ENCODE measurements at places on chromosomes 7 and 10.

DNA sequence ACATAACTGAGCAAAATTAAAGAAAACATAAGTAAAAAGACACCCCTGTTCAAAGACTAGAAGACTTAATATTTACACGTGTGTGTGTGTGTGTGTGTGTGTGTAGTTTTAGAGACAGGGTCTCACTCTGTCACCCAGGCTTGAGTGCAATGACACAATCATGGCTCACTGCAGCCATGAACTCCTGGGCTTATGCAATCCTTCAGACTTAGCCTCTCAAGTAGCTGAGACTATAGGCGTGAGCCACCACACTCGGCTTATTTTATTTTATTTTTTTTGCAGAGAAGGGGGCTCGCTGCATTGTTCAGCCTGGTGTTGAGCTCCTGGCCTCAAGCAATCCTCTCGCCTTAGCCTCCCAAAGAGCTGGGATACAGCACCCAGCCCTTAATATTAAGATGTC is 90.3 kb downstream of the JMJD1C start:
- no peak for DNase-seq

GRCh38 chr10:625333-625696 is 64.2 kb downstream of the DIP2C start:
- no peak for DNase-seq

DNA sequence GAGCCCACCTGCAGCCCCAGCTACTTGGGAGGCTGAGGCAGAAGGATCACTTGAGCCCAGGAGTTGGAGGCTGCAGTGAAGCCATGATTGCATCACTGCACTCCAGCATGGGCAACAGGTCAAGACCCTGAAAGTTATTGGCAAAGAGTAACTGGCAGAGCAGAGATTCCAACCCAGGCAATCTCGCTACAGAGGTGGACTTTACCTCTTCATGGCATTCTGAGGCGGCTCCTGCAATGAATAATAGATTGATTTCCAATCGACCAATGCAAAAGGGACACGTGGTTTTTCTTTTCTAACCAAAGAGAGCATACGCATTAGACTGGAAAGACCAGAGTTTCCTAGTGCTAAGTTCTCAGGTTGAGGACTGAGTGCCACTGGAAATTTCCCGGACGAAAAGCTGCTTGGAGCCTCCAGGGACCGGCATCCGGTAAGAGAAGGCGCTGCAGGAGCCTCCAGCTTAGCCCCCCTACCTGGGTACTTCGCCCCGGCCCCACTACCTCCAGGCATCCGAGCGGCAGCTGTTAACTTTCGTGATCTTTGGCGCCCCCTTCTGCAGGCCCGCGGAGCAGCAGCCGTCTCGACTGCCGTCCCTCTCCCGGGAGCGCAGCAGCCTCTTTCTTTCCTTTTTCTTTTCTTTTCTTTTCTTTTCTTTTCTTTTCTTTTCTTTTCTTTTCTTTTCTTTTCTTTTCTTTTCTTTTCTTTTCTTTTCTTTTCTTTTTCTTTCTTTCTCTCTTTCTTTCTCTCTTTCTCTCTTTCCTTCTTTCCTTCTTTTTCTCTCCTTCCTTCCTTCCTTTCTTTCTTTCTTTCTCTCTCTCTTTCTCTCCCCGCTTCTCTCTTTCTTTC is 4.1 kb downstream of the MBLAC1 start:
- DNase-seq, result peak; percentile 90

- DNase-seq, result no peak
These were observed 68.9 kb upstream of the HDAC9 start for GRCh38 chr7:18426564-18427226.

GRCh38 chr10:80275135-80275498 is 14.3 kb downstream of the MAT1A start:
- DNase-seq, result no peak

GRCh38 chr10:9766762-9767161 is 1250.9 kb upstream of the CELF2 start:
- DNase-seq, result no peak

DNA sequence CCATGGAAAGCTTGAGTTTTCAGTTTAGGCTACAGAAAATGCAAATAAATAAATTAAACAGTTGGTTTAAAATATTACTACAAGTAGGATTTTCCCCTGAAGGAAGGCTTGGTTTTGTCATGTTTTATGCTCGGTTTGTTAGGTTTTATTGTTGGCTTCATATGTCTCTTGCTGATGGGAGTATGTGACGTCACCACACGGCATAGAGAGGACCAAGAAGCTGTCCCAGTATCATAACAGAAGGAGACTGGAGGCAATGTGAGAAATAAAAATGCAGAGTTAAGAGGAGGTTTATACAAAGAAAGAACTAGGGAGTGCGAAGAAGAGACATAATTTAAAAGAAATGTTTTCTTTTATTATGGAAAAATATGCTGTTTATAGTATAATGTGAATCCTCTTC is 24.4 kb downstream of the PCDH15 start:
- DNase-seq, result no peak

DNA sequence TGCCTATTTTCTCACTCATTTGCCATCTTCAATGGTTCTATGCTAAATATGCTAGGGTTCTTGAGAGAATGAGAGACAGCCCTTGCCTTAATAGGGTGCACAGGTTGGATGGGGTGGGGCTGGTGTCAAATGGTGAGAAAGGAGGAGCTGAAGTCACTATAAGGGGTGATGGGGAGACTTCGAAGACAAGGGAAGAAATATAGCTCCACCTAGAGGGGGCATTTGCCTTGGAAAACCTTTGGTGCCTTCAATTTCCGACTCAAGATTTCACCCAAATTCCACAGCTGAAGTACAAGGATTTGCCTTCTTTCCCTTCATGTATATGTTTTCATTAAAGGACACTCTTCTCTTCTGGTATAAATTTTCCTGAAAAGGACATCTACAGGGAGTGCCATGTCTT is 5.6 kb downstream of the PTN start:
- DNase-seq, result no peak

GRCh38 chr10:82150123-82150900 is 275.3 kb downstream of the NRG3 start:
- DNase-seq, result no peak

DNA sequence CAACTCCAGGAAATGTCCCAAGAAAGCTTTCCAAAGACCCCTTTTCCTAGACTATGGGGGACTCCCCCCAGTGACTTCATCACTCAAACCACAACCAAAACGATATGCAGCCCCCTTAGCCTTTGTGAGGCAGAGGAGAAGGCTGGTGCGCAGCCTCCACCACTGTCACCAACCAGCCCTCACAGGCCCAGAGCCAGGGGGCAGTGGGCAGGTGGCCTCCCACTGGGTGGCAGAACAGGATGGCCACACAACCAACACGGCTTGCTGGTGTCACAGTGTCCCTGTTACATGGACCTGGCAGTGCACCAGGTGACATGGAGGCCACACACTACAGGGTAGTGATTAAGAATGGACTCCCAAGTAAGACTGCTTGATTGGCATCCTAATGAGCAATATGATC is 172.0 kb downstream of the PLXNA4 start:
- DNase-seq, result no peak

DNA sequence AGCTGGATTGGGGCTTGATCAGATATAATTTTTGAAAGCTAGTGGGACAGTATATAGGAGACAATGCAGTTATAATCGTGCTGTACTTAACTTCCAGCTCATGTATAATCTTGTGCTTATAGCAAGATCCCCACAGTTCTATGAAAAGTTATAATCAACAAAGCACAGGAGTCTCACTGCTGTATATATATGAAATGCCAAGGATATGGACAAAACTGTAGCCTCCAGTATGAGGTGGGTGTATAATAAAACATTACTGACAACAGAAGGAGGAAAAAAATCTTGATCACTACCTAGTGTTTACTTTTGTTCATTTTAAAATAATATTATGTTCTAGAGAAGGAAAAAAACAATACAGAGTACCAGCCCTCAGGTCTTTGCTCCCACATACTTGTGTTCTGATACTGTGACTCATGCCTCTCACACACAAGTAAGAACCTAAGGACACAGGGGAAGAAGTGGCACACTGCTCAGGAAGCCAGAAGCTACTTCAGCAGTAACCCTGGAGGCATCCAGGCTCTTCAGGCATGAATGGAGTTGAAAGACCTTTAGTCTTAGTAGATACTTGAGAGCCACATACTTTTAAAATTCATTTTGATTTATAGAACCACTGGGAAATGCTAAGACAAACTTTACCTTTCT is 265.7 kb upstream of the IMMP2L start:
- DNase-seq, result no peak

- DNase-seq, result no peak
These were observed 40.3 kb downstream of the COL17A1 start for GRCh38 chr10:104045151-104046089.

DNA sequence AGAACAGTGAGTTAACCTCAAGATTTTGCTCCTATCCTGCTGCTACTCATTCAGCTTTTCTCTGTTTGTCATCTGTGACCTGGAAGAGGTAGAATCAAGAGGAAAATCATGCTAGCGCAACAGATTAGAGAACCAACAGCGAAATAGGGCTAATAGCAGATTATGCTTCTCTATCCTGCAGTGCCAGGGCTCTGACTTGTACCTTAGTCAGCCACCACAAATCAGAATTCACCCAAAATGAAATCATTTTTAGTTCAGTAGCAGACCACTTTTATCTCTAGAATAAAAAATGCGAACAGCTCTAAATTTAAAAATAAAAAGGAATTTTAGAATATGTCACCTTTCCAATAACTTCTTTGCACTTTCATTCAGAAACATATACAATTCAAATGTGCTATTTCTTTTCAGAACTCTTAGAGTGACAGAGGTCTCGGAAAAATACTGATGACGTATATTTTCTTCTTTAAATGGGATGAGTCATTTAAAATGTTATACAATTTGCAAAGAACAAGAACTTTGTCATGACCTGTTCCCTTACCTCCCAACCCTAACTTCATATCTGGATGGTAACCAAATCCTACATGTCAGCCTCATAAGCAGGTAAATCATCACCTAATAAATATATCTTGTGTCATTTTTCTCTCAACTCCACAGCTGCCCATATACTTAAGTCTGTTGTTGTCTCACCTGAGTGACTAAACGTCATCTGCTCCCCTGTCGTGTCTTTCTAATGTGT is 896.4 kb downstream of the PCDH15 start:
- DNase-seq, result no peak

DNA sequence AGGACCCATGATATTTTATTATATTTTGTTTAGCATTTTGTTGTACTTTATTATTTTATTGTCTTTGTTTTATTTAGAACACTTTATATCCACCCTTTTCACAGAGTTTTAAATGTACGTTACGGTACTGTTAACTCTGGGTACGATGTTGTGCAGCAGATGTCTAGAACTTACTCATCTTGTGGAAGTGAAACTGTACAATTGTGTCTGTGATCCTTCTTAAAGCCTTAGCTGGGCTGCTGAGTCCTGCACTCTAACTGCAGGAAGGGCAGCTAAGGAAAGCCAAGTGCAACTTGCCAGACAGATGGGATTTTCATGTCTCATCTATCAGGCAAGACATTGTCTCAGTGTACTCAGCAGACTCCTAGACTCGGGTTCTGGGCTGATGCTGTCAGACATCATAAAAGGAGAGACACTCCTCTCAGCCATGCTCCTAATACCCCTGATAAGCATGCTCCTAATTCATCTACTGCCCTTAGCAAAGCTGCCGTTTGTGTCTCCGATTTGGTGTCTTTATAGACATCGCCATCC is 14.6 kb upstream of the INSYN2A start:
- DNase-seq, result no peak

GRCh38 chr10:43857206-43857930 is 208.7 kb upstream of the ZNF32 start:
- DNase-seq, result no peak

DNA sequence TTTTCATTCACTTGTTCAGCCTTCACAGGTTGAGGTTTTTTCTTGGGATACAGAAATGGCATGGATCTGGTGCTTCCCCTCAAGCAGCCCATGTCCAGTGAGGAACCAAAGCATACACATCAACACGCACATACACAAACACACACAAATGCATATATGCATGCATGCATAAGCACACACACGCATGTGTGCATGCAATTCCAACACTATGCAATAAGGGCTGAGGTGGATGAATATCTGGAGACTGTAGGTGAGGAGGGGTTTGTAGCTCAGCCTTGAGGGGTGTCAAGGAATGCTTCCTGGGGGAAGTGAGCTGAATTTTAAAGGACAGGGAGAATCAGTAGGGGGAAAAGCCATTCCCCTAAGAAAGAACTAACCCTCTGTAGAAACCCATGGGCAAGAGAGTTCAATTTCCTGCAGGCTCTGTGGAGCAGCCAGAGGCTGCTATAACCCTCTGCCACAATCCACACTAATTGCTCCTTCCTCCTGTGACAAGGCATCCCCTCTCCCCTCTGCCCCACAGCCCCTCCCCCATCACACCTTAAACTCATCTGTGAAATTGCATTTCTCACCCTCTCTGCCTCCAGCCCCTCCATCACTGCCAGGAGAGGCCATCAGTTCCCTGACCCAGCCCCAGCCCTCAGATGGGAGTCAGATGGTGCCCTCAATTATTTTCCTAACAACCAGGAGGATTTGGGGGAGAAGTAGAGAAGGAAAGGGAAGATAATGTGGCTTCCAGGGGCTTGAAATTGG is 316.4 kb downstream of the RPS24 start:
- DNase-seq, result no peak

DNA sequence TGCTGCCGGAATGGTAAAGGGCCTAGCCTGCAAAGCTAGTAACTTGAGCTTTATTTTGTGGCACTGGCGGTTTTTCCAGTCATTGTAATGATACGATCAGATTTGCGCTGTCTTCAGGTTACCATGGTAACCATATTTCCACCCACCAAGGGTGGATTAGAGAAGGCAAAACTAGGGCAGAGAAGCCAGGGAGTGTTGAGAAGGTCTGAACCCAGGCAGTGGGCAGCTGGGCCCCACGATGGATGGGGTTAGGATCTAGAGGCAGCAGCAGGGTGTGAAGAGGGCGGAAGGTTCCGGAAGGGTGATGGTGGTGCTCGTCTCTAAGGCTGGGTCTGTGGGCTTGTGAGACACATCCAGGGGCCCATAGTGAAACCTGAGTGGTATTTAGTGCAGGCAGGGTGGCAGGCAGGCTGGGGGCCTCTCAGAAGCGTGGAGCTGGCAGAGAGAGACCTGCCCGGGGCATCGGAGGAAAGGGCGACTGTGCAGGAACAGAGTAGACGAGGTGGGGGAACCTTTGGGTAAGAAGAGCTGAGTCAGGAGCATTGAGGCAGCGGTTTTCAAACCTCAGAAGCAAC is 87.9 kb upstream of the GTF2I start:
- peak; percentile 4 for DNase-seq

DNA sequence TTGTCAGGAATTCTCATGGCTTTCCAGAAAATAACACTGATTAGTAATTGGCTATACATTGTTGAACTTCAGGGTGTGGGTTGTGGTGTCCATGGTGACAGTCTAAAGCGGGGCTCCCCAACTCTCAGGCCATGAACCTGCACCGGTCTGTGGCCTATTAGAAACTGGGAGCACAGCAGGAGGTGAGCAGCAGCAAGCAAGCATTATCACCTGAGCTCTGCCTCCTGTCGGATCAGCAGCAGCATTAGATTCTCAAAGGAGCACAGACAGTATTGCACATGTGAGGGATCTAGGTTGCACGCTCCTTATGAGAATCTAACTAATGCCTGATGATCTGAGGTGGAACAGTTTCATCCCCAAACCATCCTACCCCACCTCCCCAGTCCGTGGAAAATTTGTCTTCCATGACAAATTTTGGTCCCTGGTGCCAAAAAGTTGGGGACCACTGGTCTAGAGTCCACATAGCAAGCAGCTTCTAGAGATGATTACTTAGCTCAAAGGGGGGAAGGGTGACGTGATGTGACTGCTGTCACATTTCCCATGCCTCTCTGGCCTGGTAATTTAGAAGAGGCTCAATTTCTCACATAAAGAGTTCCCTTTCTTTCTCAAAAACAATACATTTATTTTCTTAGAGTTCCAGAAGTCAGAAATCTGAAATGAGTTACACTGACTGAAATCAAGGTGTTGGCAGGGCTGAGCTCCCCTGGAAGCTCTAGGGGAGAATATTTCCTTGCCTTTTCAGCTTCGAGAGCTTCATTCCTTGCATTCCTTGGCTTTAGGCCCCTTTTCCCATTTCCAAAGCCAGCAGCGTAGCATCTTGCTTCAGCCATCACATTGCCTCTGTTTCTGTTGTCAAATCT is 17.6 kb upstream of the FAM221A start:
- DNase-seq, result no peak

All from stimulated activated CD4-positive, alpha-beta T cell treated with anti-CD3 and anti-CD28 coated beads, Interleukin-2, amount 100 ng/mL, for 48 hours (primary cell).